ENCODE measurements at places on chromosomes 11 and 22.

- DNase-seq = no peak
These were observed 4.1 kb upstream of the SEPTIN5 start for GRCh38 chr22:19710020-19710768.

- DNase-seq = no peak
These were observed 1273.4 kb downstream of the TBC1D22A start for GRCh38 chr22:48035897-48036296.

DNA sequence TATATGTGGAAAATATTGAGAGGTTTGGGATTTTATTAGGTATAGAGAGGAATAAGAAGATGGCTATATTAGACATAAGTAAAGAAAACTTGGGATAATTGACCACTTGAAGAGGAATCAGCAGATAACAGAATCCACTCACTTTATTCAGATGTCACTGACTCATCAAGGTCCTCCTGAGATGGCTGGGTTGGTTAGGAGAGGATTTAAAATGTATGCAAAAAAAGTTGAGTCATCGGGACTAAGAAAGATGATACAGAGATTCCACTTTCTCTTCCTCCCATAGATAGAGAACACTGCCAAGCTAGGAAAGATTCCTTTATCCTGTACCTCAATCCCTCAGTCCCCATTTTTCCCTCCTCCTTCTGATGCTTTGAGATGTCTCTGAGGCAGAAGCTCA, at the start of gene OR6A2:
TSS of gene OR6A2 (minus strand) at position 288 of the 400 bp plus-strand sequence. CDS start 3,981 bp downstream, outside the sequence.
- no peak for DNase-seq

GRCh38 chr22:46087816-46088277, 62.5 kb upstream of the PPARA start:
- no peak for DNase-seq

DNA sequence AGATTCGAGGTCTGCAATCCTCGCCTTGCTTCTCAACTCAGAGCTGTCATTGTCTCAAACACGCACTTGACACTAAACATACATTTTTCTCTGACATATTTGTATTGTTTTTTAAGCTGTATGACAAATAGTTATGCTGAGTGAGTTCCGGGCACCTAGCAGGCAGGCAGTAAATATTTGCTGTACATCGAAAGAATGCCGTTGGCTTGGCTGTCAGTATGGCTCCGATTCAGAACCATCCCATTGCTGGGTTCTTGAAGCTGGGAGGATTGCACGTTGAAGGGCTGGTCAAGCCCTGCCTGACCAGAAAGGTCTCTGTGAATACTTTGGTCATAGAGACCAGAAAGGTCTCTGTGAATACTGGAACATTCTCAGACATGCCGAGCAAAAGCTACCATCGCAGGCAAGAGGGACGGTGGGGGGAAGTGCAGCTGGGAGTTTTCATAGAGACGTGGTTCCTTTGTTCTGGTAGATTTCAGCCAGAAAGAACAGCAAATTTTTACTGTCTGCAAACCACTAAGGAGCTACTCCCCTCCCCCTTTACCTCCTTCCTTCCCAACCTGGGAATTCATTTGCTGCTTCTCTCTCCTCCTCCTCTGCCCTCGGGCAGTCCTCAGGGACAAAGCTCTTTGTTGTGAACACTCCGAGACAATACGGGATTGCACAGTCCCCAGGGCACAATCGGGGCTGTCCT, 202.2 kb upstream of the SORL1-AS1 start:
- DNase-seq = no peak

- DNase-seq = no peak
These were observed 40.8 kb upstream of the PCF11 start for GRCh38 chr11:83116015-83116641.

DNA sequence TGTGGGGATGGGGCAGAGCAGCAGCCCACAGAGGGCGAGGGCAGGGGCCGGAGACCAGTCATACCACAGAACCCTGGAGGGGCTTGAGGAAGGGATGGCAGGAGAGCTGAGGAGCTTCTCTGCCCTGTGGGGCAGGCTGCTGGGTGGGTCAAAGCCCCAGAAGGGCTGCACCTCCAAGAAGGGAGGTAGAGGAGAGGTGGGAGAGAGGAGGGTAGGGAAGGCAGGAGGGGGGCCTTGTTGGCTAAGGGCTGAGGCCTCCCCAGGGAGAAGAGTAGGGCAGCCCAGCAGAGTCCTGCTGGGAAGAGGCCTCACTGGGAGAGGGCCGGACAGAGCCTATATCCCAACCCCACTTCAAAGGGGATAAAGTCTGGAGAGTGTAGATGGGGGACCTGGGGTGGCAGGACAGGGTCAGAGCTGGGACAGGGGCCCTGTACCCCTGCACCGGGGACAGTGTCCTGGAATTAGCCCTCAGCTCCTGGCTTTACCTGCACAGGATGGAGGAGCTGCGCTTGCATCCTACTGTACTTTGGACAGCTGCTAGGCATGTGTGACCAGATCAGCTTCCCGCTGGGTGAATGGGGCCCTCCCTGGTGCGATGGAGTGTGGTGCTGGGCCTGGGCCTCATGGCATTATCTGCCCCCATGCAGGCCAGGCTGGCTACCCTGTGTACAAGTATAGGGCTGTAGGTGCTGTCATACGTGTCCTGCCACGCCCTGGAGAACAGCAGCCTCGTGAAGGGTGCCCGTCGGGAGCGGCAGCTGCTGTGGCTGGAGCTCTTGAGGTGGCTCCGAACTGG, 7.3 kb downstream of the DGCR6L start:
- DNase-seq = no peak

GRCh38 chr11:16392616-16393015, 36.3 kb upstream of the SOX6 start:
- no peak for DNase-seq

DNA sequence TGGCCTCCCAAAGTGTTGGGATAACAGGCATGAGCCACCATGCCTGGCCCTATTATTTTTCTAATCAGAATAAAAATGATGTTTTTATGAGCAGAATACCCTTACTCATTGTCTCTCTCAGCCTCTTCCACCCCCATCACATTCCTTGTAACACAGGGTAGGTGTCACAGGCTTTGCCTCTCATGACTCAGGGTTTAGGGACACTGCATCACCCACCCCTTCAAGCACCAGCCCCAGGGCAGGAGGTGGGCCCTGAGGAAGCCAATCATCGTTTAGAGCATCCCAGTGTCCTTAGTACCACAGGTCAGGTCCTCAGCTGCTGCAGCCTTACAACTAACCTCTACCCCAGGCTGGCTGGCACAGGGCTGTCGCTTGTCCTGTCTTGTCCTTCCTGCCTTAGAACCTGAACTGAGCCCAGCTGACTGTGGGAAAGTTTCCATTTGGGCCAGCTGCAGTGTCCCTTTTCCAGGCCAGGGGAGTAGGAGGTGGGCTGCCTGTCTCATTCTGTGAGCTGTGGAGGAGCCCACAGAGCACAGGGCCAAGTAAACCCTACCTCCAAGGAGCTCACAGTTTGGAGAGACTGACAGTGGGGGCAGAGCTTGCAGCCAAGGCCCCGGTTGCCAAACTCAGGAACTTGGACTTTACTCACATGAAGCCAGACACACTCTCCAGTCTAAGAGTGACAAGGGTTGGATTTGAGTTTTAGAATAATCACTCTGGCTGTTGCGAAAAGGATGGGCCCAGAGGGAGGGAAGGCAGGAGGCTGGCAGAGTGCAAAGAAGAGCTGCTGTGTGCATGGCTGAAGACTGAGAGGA, 19.5 kb upstream of the UVRAG start:
- no peak for DNase-seq

DNA sequence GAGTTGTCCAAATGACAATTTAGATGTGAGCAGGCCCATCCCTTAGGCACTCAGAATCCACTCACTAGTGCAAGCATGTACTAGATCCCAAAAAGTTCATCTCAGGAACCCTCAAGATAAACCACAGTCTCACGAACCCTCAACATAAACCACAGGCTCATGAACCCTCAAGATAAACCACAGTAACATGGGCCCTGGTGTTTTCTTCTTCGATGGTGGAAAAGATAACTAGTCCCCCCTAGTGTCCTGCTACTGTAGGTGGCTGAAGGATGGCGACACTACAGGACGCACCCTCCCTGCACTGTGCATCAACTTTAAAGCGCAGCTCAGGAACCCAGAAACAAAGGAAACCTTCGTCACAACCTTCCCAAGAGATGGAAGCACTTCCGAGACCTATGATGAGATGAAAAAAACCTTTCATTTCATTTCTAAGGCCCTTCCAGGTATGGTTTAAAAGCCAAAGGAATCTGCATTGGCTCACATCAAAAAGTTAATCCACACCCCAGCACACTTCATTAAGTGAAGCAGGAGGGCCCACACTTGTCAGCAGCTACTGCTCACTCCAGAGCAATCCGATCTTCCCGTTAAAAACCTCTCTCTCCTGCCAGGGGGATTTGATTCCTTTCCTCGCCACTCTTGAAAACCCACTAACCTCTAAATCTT, 2.4 kb downstream of the LARGE1 start:
- DNase-seq = no peak

DNA sequence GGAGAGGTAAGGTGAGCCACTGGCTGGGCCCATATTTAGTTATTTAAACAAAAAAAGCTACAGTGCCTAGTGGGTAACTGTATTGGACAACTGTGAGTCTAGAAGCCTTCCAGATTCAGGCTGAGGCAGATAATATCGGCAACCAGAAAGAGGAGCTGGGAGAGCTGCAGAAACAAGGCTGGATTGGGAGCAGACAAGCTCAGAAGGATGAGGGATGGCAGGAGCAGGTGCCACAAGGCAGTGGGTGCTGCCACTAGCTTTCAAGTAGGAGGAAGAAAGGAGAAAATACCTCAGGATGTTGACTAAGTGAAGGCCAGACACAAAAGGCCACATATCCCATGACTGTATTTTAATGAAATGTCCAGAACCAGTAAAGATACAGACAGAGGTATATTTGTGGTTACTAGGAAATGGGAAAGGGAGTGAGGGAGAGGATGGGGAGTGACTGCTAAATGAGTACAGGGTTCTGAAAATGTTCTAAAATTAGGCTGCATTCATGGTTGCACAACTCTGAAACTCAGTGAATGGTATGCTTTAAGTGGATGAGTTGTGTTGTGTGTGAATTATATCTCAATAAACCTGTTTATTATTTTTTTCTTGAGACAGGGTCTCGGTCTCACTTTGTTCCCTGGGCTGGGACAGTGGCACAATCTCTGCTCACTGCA, 11.8 kb upstream of the RAPSN start:
- DNase-seq = no peak

DNA sequence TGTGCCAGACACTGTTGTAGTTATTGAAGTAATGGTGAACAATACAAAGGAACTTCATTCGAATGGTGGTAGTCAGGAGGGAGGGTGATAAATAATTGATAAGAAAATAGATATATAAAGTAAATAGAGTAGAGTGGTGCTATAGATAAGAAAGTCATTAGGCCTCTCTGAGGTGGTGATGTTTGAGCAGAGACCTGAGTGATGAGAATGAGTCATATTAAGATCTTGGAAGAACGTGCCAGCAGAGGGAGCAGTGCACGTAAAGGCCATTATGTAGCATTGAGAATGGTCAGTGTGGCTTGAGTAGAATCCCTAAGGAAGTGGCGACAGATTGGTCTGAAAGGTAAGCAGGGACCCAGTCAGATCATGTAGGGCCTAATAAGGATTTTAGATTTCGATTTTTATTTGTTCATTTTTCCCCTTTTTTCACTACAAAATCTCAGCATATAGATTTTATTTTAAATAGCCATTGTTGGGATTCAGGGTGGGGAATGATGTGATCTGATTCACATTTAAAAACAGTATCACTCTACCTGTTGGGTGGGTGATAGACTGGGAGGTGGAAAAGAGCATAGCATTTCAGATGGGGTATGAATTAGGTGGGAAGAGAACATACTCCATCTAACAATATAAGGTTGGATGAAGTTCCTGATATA, 44.7 kb downstream of the CCDC90B start:
- no peak for DNase-seq

GRCh38 chr22:48372390-48372789, 1455.3 kb downstream of the BRD1 start:
- no peak for DNase-seq

DNA sequence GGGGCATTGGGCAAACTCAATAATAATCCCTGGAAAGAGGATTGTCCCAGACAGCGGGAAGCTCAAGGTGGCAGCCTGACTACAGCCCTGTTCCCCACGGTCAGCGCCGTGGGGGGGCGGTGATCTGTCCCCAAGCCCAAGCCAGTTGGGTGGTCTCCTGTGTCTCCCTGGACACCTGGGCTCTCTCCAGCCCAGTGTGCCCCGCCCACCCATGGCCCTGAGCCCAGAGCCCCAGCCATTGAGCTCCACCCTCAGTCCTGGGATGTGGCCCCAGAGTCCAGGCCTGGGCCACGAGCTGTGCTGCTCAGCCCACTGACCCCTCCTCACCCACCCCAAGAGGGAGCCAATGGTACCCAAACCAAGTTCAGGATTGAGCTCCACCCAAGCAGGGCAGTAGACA, 27.9 kb upstream of the PDE2A start:
- DNase-seq = no peak

DNA sequence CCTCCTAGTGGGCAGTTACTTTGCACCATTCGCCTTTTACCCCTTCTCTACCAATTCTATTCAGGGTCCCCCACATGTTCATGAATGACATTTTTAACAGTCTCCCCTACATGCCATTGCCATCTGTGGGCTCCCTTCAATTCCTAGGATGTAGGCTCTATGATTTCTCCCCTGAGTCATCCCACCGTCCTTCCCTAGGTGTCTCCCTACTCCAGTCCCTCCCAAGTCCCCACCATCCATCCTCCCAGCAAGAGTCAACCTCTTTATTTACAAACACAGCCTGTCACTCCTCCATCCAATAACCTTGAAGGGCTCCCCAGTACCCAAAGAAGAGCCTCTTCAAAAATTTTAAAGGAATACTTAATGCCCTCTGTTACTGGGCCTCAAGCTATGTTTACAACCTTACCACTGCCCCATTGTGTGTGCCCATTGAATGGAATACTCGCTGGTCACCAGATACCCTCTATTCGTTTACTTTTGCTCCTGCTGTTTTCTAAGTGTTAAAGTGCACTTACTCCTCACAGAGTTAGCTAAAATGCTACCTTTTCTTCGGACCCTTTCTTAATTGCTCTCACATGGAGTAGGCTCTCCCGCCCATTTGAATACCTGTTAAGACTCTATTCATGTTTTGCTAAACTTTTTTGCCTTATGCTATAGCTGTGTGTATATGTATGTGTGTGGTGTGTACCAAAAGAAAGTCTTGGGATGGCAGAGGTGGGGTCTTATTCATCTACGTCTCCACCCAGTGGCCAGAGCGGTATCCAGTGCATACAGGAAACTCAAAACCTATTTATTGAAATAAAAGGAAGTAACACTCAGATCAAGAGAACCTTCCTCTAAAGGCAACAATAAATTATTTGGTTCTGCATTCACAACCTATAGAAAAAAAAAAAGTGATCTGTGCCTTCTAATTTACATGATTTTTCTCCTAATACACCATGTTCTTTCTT, 235.8 kb upstream of the CCDC90B start:
- no peak for DNase-seq

DNA sequence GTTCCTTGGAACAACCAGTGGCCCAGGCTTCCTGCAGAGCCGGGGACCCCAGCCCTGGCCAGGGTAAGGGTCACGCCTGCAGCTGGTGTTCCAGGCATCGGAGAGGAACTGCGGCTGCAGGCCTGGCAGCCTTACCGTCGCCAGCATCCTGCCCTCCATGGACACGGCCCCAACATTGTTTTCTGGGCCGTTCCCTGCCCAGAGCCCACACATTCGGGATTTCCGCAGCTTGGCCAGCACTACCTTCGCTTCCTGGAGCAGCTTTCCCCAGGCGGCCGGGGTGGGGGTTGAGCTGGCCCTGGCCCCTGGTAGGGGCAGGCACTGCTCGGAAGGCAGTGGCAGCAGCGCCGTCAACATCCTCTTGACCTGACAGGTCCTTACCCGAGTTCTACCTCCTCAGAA, 17.7 kb downstream of the TXN2 start:
- DNase-seq = no peak
